Inflammatory macrophage treated with lipopolysaccharide for 4 hours (primary cell): ENCODE measurements at places on chromosomes 12 and 14.

GRCh38 chr12:130300737-130301535 lies 36.8 kb upstream of the PIWIL1 start:
- DNase-seq = no peak

- DNase-seq = no peak
These were observed 334.9 kb downstream of the SNAPC1 start for GRCh38 chr14:62097072-62097471.

DNA sequence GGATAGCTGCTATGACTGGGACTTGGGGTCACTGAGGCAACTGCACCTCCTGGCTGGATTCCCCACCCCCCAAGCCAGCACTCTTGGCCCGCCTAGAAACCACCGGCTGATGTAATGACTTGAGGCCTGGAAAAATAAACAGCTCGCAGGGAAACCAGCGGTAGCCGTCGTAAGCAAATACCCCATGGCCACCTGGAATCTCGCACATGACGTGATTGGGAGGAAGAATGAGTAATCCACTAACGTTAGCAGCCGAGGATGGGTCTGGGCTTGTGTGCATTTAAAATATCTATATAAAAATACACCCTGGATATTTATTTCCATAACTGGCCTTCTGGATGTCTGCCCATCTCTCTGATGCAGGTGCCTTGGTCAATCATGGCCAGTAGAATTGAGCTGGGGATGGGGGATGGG lies 120.1 kb downstream of the SMOC1 start:
- no peak for DNase-seq

DNA sequence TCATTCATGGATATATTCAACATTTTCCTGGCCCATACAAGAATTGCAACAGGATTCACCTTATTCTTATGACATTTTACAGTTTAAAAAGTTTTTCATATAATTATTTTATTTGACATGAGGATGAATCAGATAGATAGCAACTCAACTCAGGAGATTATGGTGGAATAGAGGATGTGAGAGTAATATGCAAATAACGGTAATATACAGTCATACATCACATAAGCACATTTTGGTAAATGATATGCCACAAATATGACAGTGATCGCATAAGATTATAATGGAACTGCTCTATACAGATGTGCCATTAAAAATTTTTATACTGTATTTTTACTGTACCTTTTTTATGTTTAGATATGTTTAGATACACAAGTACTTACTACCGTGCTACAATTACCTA lies 24.1 kb upstream of the CRADD start:
- DNase-seq = no peak

DNA sequence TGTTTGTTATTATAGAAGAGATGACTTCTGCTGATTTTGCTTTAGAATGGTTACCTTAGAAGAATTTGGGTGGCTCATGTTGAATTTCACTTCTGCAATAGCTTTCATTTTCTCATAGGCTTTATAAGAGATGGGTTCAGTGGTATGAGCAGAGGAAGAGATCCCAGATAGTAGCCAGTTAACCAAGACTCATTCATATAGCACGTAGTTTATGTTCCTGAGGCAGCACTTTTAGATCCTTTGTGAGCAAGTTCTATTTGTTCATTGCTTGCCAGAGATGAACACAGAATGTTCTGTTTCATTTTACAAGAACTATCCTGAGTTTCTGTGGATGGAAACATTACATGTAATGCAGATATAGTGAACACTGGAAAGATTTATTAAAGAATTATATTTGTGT lies 32.2 kb downstream of the RAB21 start:
- DNase-seq = no peak

DNA sequence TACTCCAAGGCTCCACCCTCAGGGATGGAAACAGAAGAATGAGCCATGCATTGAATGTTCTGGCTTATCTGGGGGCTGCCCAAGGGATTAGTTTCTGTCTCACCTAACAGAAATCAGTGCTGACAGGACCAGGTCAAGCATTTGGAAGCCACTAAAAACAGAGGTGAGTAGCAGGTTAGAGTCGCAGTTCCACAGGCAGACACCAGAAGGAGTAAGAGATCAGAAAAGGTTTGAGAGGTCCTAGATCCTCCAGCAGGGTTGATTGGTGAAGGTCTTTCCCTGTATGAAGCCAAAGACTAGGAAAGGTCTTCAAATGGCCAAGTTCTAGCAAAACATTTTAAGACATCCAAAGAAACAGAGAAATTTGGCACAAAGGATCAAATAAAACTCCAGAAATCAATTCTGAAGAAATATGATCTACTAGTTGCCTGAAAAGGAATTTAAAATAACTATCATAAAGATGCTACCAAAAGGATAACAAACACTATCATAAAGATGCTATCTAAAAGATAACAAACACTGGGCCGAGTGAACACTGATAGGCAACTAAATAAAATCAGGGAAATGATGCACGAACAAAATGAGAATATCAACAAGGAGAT lies 19.5 kb upstream of the TTC9 start:
- peak; percentile 46 for DNase-seq

GRCh38 chr14:37036669-37037341 lies 135.6 kb downstream of the SLC25A21 start:
- DNase-seq = no peak

DNA sequence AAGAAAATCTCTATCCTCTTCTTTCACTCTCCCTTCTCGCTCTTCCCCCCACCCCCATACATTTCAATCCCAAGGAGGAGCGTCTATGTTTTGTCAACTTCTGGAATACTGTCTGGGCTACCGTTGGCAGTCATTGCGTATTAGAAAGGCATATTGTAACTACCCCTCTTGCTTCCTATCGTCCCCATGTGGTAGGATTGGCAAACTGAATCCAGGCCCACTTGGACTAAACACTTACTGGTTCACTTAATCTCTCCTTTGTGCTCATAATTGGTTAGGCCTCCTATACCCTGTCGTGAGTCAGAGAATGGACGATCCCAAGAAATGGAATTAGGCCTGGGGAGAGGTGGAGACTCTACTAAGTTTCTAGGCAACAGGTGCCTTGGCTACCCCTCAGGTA lies 68.8 kb upstream of the SLC8A3 start:
- peak; percentile 8 for DNase-seq

DNA sequence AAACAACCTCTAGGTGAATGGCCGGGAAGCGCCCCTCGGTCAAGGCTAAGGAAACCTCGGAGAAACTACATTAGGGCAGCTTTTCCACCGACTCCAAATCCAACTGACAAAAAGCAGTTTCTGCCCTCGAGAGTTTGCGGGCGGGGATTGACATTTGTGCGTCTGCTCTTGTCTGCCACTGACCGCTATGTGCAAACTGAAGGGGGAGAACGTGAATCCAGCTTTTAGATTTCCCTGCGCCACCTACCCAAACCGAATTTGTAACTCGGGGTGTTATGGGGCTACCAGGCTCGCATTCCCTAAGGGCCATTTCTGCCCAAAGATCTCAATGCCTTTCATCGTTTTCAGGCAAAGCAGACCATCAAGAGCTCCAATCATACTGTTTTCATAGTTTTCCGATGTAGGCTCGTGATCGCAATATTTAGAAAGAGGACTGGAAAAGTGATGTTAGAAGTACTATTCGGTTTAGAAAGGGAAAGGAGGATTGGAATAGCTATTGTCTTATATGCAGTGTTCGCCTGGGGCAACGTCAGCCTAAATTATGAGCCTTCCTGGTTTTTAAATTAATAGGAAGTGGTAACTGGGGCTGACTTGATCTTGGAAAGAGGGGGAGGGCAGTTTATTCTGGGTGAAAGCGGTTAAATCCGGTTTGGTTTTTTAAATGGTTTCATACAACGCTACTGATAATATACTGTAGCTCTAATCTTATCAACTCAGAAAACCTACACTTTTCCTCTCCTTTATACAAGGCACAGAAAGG lies 45.4 kb downstream of the BCAT1 start:
- DNase-seq = peak; percentile 86

DNA sequence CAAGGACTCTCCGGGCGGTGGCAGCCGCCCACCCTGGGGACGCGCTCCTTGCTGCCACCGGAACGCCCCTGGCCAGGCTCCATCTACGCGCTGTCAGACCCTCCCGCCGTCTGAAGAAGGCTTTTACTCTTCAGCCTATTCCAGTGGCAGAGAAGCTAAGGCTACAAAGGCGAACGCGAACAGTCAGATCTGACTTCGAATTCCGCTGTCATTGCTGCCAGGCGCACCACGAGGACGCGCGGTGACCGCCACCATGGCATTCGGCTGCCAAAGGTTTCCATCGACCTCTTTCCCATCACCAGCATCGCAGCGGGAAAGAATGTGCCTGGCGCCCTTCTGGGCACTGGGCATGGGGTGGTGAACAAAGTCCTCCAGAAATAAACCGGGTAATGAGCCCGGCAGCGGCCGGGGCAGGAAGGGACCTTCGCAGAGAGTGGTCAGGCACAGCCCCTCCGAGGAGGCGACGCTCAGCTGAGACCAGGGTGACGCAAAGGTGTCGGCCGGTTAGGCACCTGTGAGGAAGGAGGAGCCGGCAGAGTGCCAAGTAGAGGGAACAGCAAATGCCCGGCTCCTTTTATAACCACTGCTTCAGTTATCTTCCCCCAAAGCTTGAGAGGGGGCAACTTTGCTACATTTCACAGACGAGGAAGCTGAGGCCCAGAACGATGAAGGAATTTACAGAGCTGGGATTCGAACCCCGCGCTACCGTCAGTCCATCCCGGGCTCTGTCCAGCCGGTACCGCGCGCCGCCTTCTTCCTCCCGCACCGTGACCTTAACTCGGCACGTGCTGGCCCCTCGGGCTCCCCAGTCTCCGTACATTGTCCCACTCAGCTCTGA lies 1.9 kb upstream of the RFX4 start:
- DNase-seq = no peak

DNA sequence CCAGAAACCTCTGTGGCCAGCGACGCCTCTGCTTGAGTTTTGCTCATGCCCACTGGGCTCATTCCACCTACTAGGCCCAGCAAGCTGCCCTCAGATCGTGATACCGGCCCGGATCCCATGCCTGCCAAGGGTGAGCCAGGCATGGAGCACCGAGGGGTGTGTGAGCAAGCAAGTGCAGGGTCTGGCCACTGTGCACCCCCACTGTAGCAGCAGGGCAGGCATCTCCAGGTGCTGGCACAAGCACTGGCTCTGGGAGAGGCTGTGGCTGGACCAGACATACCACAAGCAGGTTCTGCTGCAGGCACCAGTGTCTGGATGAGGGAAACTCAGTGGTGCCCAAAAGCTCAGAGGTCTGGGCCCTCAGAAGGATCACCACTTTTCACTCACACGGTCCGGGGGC lies 20.6 kb downstream of the FAM186A start:
- DNase-seq = no peak

GRCh38 chr14:21015312-21015711 lies 9.5 kb downstream of the NDRG2 start:
- peak; percentile 62 for DNase-seq

GRCh38 chr14:96538990-96539317 lies 36.8 kb downstream of the PAPOLA start:
- DNase-seq = no peak
